ENCODE measurements at places on chromosomes 6 and 20.

DNA sequence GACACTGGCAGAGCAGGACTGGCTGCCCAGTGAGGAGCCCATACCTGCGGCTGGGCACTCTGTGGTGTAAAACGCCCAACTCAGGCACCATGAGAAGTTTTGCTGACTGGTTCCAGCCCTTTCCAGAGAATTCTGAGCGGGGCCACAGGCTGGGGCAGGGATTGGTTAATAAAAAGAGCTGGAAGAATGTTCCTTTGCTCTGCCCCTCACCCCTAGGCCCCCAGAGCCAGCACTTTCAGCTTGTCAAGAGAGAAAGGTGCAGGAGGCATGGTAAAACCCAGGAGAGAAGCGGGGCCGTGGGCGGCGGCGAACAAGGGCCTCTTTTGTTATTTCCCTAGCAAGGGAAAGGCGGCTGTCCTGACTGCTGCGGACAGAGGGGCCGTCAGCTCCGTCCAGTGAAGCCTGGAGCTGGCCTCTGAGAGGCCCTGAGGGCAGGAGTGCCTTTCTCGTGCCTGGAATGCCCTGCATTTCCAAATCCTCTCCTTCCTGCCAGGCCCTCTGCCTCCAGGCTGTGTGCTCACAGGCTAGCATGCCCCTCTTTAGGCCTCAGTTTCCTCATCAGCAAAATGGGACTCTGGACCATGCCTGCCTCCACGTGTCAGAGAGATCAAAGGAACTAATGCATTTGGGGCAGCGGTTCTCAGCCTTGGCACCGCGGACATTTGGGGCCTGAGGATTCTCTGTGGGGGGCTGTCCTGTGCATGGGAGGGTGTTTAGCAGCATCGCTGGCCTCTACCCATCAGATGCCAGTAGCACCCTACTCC, 12.9 kb downstream of the SLC13A3 start:
- no peak for DNase-seq

DNA sequence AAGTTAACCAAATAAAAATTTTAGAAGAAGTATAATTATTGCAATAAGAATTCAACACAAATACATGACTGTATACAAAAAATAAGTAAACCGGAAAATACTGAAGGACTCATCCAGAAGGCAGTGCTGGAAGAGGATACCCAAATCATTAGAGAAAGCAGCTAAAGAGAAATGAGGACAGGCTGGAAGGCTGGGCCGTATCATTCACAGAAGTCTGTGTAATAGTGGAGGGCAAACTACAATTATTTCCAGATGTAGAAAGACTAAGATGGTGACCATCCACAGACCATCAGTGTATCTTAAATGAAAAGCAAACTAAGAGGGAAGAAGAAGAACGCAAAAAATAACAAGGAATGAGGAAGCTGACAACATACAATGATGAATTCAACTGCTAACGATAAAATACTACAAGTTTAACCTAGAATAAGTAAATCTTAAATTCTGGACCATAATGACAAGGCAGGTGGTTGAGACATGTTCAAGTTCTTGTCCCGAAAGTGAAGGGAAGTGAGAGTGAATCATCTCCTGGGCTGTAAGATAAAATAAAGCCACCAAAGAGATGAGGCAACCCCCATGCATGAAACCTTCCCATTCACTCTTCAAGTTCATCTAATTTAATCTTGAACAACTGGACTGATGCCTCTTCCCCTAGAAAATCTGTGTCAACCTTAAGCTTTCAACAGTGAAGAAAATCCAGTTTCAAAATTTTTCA, 71.5 kb downstream of the SLC23A2 start:
- no peak for DNase-seq

DNA sequence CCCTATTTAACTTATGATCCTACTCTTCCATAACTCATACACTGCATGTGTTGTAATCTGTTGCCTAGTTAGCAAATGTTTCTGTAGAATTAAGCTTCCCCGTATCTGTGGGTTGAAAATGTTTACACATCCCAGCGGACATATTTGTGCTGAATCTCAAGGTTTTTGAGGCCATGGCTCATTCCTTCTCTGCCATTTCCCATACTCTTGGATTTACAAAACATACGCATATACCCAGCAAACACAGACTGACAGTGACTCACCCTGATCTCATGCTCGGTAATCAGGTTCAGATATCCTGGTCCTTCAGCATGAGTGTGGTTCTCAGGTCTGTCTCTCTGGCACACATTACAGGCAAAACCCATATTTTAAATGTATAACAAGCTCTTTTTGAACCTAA, 58.7 kb downstream of the AGPAT4 start:
- DNase-seq: no peak

DNA sequence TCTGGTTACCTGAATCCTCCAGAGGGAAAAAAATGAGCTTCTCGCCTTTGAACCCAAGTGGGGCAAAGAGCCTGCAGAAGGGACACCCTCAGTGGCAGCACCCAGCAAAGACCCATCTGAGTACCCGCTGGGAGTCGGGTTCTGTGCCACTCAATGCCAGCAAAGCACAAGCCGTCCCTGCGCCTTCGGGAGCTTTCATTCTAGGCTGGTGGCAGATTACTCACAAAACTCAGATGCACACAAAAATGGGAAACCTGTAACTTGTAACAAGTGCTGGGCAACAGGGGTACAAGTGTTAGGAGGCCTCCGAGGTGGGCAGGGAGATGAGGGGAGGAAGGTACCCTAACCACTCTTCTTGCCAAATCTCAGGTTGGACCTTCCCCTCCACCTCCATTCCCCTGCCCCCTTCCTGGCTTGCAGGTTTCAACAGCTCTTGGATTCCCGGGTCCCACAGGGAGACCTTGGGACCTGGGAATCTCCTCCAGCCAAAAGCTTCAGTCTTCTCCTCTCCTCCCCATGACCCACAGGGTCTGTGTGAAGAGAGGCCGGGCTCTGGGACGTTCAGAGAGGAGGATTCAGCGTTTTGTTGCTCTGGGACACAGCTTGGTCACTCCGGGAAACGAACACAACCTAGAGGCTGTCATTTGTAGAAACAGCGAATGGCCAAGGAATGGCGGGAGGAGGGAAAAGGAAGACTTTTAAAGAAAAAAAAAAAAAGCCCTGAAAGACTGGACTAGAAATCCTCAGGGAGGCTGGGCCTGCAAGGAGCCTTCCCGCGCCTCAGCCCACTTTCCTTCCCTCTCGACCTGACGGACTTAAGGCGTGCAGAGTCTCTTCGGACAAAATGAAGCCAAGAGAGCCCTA, 1.2 kb upstream of the PARD6B start:
- no peak for DNase-seq

DNA sequence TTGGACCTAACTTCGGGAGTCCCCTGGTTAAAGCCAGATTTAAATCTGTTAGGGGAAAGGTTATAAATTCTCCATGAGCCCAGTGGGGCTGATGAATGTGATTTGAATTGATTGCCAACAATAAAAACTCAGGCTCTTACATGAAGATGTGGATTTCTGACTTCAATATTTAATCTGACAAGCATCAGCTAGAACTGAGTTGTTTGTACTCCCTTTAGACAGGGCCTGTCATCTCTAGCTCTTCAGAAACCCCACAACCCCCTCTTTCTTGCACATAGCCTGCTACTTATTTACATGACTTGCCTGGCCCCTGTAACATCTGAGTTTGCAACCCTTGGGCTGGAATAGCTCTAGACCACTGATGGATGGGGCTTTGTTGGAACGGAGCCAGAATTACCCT, 191.6 kb upstream of the PLCB4 start:
- no peak for DNase-seq

GRCh38 chr20:32440758-32441078, 82.6 kb downstream of the ASXL1 start:
- DNase-seq: no peak

- no peak for DNase-seq
Measured at GRCh38 chr6:170080828-170081371, 210.0 kb downstream of the DLL1 start.

DNA sequence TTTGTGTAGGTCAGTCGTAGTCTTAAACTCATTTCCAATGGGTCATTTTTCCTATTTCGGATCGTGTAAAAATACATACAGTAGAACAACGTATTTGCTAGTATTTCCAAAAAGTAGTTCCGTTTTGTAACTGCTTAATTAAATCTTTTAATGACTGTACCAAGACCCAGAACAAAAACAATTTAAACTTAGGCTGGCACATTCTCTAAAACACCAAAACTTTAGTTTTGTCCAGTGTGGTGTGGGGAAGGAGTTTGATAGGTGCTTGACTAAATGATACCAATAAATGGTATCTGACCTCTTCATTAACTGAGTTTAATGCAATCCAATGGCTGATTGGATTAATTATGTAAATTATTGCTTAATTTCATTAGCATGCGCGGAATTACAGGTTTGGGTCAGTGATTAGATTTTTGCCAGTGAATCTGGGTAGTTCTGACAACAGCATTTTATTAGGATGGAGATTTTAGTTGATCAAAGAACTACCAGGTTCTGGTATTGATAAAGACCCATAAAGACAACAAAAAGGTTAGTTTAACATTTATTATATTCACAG, 20.8 kb downstream of the OR2B2 start:
- DNase-seq: peak; percentile 39

DNA sequence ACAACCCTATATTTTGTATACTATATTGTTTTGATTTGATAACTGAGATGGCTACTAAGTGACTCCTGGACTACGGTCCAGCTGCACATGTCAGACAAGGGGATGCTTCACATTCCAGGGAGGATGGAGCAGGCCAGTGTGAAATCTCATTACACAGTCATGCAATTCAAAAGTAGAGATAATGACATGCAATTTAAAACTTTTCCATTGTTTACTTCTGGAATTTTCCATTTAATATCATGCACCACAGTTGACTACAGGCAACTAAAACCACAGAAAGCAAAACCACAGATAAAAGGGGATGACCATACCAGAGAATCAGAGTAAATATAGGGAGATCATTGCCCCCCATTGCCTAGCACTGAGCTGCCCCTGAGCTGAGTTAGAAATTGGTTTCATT, 366.4 kb downstream of the BTBD9 start:
- no peak for DNase-seq

DNA sequence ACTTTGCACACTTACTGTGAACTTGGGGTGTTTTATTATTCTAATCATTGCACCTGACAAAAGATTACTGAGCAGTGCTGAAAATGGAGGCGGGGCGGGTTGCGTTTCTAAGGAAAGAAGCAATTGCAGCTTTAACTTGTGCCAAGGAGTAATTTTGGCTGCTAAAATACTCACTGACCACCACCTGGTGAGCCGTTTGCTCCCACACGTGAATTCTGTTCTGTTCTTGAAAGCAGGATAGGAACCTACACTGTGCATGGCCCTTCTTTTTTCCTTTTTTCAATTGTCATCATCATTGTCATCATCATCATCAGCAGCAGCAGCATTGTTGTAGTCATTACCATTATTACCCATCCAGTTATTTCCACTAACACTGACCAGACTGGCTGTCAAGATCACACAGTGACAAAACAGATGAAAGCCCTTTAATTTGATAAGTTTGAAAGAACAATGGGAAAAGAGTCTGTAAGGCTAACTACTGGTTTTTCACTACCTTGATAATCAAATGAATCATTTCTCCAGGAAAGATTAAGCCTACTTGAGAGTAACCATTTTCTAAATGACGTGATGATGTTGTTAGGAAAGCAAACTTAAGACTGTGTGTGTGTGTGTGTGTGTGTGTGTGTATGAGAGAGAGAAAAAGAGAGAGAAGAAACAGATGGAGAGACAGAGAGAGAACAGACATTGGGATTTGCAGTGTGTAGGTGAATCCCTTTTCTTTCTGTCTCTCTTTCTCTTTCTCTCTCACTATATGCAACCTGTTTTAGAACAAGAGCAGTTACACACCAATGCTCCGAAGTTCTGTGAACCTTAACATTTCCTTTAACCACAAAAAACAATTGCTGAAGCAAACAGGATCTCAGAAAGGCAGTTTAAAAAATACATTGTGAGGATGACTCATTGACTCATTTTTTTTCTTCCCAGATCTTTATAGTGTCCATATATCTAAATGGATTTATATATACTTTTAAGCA, 3.8 kb downstream of the RIPOR2 start:
- DNase-seq: no peak

DNA sequence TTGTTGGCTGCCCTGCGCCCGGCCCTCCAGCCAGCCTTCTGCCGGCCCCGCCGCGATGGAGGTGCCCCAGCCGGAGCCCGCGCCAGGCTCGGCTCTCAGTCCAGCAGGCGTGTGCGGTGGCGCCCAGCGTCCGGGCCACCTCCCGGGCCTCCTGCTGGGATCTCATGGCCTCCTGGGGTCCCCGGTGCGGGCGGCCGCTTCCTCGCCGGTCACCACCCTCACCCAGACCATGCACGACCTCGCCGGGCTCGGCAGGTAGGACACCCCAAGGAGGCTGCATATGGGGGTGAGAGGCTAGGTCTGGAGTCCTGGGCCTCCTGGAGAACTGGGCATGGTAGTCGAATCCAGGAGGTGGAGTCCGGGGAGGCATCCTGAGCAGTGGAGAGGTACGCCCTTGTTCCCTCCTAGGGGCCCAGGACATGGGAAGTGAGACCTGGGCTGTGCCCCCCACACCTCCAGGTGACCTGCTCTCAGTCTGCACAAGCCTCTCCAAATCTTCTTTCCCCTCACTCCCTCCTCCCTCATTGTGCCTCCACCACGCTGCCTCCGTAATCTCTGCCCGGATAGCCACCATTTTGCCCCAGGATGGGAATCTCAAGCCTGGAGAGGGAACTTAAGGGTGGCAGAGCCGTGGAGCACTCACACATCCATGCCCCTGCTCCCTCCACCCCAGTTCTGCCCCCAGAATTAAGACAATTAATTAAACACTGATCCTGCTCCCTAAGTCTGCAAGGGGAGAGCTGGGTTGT, 541 bp downstream of the CDC25B start:
- no peak for DNase-seq

- no peak for DNase-seq
Measured at GRCh38 chr20:2920473-2920872, 47.2 kb downstream of the PTPRA start.

DNA sequence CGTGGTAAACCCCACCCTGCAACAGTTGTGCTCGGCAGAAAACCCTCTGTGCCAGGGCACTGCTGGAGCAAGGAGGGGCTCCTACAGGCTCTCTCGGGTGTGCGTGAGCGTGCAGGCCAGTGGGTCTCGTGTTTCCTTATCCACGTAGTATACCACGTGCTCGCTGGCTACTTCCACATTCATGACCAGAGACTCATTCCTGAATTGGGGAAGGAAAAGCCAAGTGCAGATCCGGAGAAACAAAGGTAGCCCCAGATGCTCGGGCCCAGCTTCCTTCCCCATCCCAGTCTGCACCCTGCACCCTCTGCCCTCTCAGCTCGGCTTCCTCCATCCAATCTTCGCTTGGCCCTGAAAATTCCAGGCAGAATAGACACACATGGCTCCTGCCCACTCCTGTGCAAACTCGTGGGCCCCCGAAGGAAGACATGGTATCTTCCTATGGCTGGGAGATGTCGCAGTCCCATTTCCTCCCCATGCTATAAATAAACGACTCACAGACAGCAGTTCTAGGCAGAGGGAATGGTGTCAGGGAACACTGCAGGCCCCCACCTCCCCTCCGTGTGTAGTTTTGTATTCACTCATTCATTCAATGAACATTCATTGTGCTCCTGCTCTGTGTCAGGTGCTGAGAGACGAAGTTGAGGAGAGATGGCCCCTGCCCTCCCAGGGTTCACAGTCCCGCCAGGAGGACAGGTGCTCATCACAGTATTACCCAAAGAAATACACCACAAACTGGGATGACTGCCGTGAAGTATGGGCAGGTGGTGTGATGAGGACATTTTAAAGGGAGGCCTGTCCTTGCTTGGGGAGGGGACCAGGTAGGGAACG, 29.6 kb downstream of the NPEPL1 start:
- no peak for DNase-seq
